Vagina (tissue), 2 donors: ENCODE measurements at places on chromosomes 12 and 14. TPM values are rescaled to one million over a fixed set of nuclear protein-coding genes. Genes with fewer than 3 reads are reported as not detected.
A peak's percentile ranks its signal among the peaks of the same experiment; 100 is the strongest.

DNA sequence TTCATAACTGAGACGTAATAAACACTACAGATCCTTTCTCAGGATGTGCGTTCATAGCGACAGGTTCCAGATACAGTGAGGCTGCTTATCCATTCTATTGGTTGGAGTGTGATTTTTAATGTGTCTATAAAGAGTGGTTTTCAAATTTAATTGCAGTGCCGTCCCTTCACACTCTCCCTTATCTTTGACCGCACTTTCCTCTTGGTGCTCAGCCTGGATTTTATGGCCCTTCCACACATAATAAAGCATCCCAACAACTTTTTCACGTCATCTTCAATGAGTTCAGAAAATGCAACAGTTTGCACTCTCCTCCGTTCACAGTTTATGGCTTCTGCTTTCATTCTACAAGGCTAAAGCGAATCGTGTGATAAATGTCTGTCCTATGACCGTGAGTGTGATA, 1209.9 kb downstream of the BCL11B start:
- H3K4me1 ChIP-seq = no peaks in the 10 kb centered on the region
- H3K27me3 ChIP-seq = no peaks in the 10 kb centered on the region
- no peak overlapping the region for H3K27ac ChIP-seq
- no peak overlapping the region for H3K4me3 ChIP-seq

GRCh38 chr12:89353188-89353822, 1.0 kb upstream of the DUSP6 start:
- H3K4me3 ChIP-seq = peak overlapping the region; percentile 77
- H3K27me3 ChIP-seq = no peaks in the 10 kb centered on the region
- H3K36me3 ChIP-seq = no peaks in the 10 kb centered on the region
- H3K27ac ChIP-seq = peak overlapping the region; percentile 93
- DNase-seq = no peak

DNA sequence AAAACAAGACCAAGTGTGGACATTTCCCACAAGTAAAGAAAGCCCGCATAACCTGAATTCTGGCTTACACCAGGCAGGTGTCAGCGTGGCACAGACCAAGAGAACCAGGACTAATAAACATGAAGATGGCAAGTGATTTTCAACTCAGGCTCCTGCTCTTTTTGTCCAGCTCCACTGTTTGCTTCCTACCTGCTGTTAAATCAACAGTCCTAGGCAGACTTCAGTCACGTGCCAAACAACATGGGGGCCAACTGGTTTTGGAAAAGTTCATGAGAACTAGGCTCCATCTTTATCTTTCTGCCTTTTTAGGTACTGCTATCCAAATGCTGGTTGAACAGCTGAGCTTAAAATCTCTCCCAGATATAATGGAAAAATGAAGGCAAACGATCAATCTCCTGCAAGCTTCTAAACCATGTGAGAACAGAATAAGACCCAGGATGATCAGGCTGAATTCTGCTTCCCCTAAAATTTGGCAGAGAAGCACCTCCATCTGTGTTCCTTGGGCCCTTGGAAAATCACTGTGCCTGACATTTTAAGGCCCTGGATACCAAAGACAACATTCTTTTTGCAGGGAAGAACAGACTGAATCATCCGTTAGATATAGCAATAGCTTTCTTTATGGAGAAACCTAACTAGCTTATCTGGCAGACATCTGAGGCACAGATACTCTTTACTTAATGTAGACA, 215.6 kb upstream of the USP15 start:
- no peak overlapping the region for H3K27ac ChIP-seq
- H3K4me1 ChIP-seq = no peaks in the 10 kb centered on the region
- H3K4me3 ChIP-seq = no peak overlapping the region
- no peak for DNase-seq

DNA sequence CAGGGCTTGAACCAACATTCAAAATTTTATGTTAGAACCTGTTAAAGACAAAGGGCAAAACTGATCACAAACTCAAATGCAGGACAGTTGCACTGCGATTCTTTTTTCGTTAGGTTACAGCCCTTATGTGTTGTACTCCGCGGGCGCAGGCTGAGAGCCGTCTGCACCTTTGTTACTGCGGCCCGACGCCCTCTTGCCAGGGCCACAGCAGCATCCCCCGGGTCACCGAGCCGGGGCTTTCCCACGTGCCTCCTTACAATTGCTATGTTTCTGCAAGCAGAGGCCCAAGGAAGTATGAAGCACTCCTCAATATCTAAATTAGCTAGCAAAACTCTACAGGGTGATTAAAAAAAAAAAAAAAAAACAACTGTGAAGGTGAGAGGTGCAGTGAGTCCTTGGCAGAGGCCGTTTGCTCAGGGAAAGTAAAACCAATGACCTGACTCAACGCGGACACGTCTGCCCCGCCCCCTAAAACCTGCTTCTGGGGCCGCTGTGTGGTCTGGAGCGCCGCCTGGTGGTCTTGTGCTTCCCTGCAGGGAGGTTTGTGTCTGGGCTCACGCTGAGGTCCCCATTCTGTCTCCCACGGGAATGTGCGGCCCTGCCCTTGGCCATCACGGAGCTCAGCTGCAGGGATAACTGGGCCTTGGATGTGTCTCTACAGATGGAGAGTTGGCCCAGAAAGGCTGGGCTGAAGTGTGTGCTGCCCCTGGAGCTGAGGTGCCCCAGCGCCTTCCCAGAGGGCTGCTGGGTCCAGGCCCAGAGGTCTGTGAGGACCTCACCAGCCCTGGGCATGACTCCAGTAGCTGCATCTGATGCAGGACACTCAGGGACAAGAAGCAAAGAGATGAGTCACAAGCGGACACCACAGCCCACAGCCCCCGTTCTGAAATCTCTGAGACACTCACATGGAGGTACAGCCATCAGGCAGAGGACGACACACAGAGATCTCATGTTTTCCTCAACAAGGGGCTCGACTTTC, 418.5 kb downstream of the TMEM121 start:
- H3K27me3 ChIP-seq = no peaks in the 10 kb centered on the region
- no peak overlapping the region for H3K4me3 ChIP-seq
- DNase-seq = no peak

- H3K36me3 ChIP-seq = peaks cover 99% of the 10 kb centered on the region
- peaks cover 11% of the 10 kb centered on the region for H3K4me1 ChIP-seq
- DNase-seq = no peak
- H3K27me3 ChIP-seq = no peaks in the 10 kb centered on the region
These were observed 57.7 kb downstream of the ATP2A2 start for GRCh38 chr12:110338754-110339153.

The CLEC2A gene
- total RNA-seq = not detected

The DHRS2 gene
- 0.25 TPM for total RNA-seq

The BCL2L14 gene
- not detected for total RNA-seq
